IPS DF 19.7 (cell line): ENCODE measurements at places on chromosomes 3 and 15.

DNA sequence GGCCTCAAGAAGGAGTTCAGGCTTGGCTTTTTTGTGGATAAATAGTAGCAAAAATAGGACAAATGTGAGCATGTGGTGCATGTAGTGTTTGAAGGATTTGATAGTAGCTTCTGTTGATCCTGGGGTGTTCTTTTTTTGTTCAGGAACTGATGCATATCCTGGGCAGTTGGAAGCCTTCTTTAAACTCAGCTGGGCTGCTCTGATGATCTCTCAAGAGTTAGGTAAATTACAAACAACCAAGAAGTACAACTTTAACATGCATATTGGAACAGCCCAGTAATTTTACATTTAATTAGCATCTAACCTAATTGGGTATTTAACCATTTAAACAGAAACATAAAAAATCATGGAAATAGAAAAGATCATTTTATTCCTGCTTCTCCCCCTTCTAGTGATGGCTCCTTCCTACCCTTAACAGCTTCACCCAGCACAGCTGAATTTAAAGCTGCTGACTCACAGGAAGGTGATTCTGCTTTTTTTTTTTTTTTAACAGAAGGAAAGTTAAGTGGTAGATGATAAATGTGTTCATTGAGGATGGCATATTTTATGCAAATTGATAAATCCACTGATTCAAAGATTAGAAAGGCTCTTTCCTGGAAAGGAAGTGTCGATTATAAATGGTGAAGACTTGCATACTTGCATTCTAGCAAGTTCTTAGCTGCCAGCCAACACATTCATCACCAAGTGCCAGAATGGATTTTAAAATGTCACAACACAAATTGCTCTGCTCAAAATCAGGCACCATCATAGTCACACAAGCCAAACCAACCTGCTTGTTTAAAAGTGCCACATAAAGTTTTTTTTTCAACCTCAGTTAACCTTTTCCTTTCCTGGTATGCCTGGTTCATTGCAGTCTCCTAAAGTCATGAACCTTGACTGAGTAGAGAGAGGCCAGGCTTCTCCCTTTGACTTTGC is 20.0 kb downstream of the SLC35G2 start:
- DNase-seq = no peak

- DNase-seq = no peak
These were observed 1200.4 kb upstream of the EPHA6 start for GRCh38 chr3:95613993-95614392.

GRCh38 chr15:42134617-42135245 is 21.7 kb downstream of the PLA2G4F start:
- DNase-seq = no peak

- no peak for DNase-seq
These were observed 9.5 kb downstream of the TADA3 start for GRCh38 chr3:9782770-9783169.

- no peak for DNase-seq
These were observed 36.2 kb upstream of the SEC13 start for GRCh38 chr3:10357095-10357494.

GRCh38 chr15:76996526-76997401 is 1.8 kb downstream of the PSTPIP1 start:
- no peak for DNase-seq

DNA sequence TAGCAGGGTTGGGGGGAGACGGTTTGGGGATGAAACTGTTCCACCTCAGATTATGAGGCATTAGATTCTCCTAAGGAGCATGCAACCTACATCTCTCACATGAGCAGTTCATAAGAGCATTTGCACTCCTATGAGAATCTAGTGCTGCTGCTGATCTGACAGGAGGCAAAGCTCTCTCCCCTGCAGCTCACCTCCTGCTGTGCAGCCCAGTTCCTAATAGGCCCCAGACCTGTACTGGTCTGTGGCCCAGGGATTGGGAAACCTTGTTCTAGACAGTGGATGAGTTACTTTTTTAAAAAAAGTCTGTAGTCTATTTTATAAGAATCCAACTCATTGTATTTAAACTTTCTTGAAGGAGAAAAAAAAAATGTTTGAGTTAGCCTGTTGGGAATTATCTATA is 100.0 kb downstream of the HHLA2 start:
- no peak for DNase-seq

GRCh38 chr3:147422601-147423536 is 13.7 kb downstream of the ZIC1 start:
- no peak for DNase-seq

DNA sequence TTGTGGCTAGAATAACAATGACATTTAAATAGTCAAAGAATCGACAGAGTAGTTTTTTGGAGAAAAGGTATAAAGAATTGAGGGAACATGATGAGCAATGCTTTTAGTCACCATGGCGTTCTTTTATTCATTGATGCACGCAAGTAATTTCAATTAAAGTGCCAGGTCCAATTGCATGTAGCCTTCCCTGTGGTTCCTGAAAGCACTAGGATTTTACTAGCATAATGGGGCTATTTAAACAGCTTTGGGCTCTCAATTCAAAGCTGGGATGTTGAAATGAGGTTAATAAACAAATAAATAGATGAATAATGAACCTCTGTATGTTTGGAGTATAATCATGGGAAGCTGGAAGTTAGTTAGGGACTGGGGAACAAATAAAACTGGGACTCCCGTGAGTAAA is 121.2 kb upstream of the GAP43 start:
- DNase-seq = no peak

- no peak for DNase-seq
These were observed 261.0 kb downstream of the ROBO1 start for GRCh38 chr3:79506751-79507150.

DNA sequence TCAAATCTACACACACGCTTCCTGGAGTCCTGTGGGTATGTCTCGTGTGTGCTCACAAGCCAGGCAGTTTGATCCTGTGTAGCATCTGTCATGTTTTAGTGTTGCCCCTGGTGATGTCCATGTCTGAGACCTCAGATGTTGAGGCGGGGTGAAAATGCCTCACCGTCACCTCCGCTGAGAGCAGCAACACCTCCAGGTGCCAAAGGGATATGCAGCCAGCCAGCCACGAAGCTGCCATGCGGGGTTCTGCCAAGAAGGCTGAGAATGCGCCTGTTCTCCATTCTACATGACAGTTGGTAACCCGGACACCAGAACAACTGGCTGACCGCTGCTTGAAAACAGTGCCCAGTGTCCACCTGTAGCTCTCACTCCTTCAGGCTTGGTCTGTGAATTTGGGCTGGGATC is 253.8 kb downstream of the TLE3 start:
- no peak for DNase-seq

DNA sequence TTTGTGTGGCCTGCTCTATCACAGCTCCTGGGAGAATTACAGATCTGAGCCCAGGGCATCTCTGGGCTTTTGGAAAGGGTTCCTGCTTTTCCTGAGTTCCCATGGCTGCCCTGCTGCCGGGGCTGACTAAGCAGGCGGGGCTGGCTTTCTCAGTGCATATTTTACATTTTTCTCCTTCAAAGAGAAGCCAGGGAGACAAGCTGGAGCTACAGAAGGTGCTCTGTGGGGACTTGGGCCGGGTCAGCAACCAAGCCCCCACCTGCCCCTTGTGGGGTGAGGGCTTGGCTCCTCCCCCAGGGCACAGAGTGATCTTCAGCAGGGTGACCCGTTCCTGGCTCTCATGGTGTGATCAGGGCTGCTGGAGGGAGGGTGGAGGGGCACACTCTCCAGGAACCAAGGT is 17.4 kb downstream of the ABTB1 start:
- DNase-seq = no peak

DNA sequence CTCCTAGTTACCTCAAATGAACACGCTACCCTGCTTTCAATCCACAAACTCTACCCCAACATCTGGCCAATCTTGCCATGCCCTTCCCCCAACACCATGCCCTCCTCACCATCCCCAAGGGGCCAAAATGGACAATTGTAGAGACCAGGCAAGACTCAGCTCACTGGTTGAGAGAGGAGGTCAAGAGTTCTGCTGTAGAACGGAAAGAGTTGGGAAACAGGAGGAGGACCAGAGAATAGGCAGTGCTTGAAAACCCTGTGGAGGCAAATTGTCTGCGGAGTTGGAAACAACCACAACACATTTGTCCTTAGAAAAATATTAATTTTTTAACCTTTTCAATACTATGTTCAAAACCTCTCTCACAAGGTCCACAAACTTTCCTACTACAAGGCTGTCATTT is 128.8 kb upstream of the BFSP2 start:
- no peak for DNase-seq

- DNase-seq = no peak
These were observed 12.8 kb upstream of the MTMR10 start for GRCh38 chr15:31004220-31004733.

- DNase-seq = no peak
These were observed 36.1 kb upstream of the SLC41A3 start for GRCh38 chr3:126119976-126120375.

DNA sequence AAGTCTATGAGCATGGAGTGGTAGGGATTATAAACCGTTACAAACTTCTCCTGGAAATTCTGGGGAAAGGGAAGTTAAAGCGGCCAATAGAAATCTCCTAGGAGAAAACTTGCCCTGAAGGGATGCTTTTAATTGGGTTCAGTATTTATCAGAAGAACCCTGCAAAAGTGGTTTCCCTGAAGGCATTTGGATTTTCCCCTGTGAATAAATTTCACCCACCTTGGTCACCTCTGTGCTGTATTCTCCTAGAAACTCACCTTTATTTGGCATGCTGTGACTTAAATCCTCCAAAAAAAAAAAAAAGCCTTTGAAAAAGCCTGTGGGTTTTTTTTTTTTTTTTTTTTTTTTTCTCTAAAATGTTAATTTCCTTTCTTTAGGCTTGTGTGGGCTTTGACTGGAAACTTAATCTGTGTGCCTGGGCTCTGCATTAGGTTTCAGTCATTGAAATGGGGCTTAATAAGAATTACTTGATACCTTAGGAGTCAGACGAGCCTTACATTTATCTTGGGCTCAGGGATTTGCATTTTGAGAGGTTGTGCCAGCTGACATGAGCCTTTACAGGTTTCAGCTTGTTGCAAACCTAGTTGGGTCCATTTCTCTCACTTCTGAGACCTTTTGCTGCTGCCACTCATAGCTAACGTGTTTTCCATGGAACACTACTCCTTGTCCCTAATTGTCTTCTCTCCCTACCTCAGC is 22.0 kb downstream of the TGFBR2 start:
- no peak for DNase-seq

- DNase-seq = no peak
These were observed 1.2 kb downstream of the B2M start for GRCh38 chr15:44712346-44713005.

DNA sequence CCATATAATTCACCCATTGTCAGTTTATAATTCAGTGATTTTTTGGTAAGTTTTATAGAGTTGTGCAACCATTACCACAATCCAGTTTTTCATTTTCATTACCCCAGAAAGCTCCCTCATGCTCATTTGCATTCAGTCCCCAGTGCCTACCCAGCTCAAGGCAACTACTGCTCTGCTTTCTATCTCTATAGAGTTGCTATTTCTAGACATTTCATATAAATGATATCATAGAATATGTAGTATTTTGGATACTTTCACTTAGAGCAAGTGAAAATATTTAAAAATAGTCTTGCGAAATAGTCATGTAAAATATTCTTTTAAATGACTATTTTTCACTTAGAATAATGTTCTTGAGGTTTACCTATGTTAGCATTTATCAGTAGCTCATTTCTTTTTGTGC is 42.1 kb downstream of the ZNF654 start:
- DNase-seq = no peak

GRCh38 chr3:192890347-192891335 is 27.0 kb downstream of the MB21D2 start:
- no peak for DNase-seq

- DNase-seq = no peak
These were observed 425.0 kb downstream of the TIGIT start for GRCh38 chr3:114718898-114719210.

DNA sequence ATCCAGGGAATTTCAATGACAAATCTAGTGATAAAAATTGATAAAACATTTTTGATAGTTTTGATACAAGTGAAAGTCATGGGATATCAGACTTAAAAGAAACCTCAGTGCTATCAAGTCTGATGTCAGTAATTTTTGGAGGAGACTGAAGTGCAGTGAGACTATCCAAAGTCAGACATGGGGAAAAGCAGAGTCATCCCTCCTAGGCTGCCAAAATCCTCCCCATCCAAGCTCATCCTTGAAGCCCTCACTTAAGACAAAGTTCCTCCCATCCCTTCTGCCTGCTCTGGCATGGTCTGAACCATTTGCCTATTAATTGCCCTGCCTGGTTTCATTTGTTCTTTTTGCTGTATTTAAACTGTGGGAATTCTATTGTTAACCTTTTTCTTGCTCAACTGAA is 456.9 kb upstream of the UBE2E2 start:
- DNase-seq = no peak

DNA sequence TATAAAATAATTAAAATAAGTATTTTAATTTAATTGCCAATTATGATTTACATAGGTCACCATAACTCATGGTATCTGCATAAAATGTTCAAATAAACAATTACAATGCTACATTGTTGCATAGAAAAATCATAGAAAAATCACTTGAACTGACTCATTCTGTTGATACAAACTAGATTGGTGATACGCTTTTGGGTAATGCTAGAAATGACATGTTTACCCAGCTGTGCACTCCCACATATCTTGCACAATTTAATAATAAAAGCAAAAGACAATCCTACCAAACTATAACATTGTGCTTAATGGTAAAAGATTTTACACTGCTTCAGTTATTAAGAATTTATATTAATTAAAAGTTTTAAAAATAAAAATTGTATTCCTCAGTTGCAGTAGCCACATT is 45.8 kb upstream of the FBXL22 start:
- no peak for DNase-seq

DNA sequence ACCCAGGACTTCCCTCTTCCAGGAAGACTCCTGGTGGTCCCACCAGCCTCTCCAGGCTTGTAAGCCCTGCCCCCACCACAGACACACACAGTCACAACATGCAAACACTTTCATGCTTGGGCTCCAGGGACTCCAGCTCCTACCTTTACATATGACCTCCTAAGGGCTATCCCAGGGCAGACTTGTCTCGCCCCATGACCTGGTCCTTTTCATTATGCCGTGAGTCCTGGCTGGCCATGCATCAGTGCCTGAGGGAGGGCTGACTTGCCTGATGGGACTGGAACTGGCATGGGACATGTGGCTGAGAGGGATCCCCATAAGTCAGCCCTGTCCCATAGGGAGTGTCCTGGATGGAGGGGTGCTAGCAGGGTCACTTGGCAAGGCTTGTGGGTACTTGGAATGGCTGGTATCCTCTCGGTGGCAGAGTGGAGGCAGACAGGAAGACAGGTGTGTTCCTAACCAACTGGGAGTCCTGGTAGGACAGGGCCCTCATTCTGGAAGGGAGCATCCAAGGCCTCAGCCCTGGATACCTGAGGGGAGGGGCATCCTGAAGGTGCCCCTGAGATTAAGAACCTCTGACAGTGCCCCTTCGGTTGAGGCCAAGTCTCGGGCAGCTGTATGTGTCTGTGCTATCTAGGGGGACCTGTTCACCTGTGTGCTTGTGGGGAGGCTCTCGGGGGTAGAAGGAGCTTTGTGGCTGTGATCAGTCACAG is 540 bp upstream of the HHATL start:
- no peak for DNase-seq

GRCh38 chr3:66418475-66418931 is 82.3 kb downstream of the LRIG1 start:
- DNase-seq = no peak
